HCT116 (cell line): ENCODE measurements at places on chromosomes 12 and 14. TPM values are rescaled to one million over a fixed set of nuclear protein-coding genes. Genes with fewer than 3 reads are reported as not detected.

- H3K27me3 ChIP-seq, result no peaks in the 10 kb centered on the region
- H3K4me1 ChIP-seq, result peaks cover 7% of the 10 kb centered on the region; the same call in 1 of the 2 replicates
- peaks cover 9% of the 10 kb centered on the region for H3K36me3 ChIP-seq
- no peak for DNase-seq
- H3K4me3 ChIP-seq, result no peak overlapping the region
These were observed 1.9 kb upstream of the ITGB7 start for GRCh38 chr12:53208877-53209463.

Gene CD27
- total RNA-seq, result 0.25 TPM

DNA sequence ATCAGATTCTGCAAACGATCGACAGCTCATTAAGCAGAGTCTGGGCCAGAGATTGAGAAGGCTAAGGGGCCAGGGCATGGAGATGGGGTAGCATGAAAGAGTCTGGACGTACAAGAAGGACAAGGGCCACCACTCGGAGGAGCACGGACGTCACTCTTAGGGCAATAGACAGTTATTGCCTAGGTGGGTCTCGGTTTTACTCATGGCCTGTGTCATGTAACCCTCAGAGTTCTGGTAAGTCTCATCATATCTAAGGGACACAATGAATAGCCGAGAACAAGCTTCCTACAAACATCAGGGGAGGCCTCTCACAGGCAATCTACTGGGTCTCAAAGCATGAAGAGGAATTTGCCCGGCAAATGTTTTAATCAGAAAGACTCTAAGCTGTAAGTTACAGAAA, 30.4 kb upstream of the ITPK1 start:
- no peak overlapping the region for H3K4me3 ChIP-seq
- DNase-seq, result no peak
- H3K27ac ChIP-seq, result no peak overlapping the region
- no peaks in the 10 kb centered on the region for H3K27me3 ChIP-seq

Gene VRTN
- total RNA-seq, result 0.10 TPM

Gene CLEC1B
- total RNA-seq, result not detected

DNA sequence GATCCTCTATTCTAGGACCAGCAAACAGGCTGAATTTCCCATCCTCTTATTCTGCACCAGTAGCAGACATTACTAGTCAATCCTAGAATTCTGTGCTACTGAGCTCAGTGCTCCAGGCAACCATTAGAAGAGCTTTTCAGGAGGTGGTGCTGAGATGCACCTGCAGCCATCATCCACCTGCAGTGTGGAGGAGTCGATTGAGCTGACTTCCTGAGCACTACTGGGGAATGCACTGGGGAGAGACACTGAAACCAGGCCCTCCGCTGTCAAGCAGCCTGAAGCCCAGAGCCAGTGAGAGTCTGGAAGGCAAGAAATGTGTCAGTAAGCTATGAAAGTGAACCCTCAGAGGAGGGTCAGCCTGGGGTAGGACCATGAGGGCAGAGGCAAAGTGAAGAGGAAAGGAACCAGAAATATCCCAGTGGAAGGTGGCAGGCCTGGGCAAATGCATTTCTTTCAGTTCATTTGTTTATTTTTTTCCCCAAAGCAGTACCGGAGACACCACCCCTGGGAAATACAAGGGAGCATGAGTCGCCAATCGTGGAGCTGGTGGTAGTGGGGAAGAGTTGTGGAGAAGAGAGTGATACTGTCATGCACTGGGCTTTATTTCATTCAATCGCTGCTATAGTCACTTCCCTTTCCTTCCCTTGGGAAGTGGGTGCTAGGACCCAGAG, 23.0 kb upstream of the SERPINA4 start:
- DNase-seq, result no peak
- H3K4me1 ChIP-seq, result peaks cover 24% of the 10 kb centered on the region
- no peaks in the 10 kb centered on the region for H3K27me3 ChIP-seq
- H3K4me3 ChIP-seq, result no peak overlapping the region
- H3K27ac ChIP-seq, result no peak overlapping the region
- H3K36me3 ChIP-seq, result no peaks in the 10 kb centered on the region

GRCh38 chr14:64708148-64709004, 4.2 kb downstream of the PLEKHG3 start:
- H3K36me3 ChIP-seq, result no peaks in the 10 kb centered on the region
- H3K4me3 ChIP-seq, result no peak overlapping the region
- peak overlapping the region; percentile 18; the same call in 1 of the 2 replicates for H3K27ac ChIP-seq
- peaks cover 43% of the 10 kb centered on the region for H3K4me1 ChIP-seq
- H3K27me3 ChIP-seq, result no peaks in the 10 kb centered on the region

DNA sequence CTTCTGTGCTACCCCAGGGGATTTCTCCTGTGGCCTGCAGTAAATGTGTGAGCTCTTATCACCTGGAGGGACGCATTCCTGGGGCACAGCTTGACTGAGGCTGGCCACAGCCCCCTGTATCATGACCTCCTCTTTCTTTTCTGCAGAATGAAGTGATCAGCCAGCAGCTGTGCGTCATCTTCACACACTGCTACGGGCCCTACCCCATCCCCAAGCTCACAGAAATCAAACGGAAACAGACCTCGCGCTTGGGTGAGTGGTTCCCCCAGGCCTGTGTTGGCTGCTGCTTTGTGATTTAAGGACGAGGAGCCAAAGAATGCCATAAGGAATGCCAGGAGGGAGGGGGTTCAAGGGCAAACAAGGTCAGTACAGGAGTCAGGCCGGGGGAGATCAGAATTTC, 50.5 kb upstream of the PWP1 start:
- no peak for DNase-seq
- H3K27me3 ChIP-seq, result no peaks in the 10 kb centered on the region
- H3K27ac ChIP-seq, result no peak overlapping the region
- peaks cover 17% of the 10 kb centered on the region for H3K4me1 ChIP-seq
- no peaks in the 10 kb centered on the region for H3K36me3 ChIP-seq

- H3K36me3 ChIP-seq, result peaks cover 40% of the 10 kb centered on the region
- no peaks in the 10 kb centered on the region for H3K27me3 ChIP-seq
- no peak overlapping the region for H3K4me3 ChIP-seq
These were observed 13.6 kb downstream of the PEX5 start for GRCh38 chr12:7203109-7203508.

- no peak for DNase-seq
- H3K27ac ChIP-seq, result no peak overlapping the region
- no peak overlapping the region for H3K4me3 ChIP-seq
- H3K4me1 ChIP-seq, result 0 out of 2 replicates have a peak, but pooled peaks cover 3% of the 10 kb centered on the region
- H3K36me3 ChIP-seq, result no peaks in the 10 kb centered on the region
These were observed 46.4 kb downstream of the DDHD1 start for GRCh38 chr14:53106768-53107167.

GRCh38 chr14:72311516-72311915, 379.3 kb downstream of the RGS6 start:
- no peak overlapping the region for H3K4me3 ChIP-seq
- no peak for DNase-seq
- H3K4me1 ChIP-seq, result no peaks in the 10 kb centered on the region
- no peak overlapping the region for H3K27ac ChIP-seq

GRCh38 chr12:23253191-23253590, 628.2 kb downstream of the ETNK1 start:
- H3K27me3 ChIP-seq, result no peaks in the 10 kb centered on the region
- H3K4me1 ChIP-seq, result no peaks in the 10 kb centered on the region
- H3K36me3 ChIP-seq, result no peaks in the 10 kb centered on the region; the same call in 1 of the 2 replicates
- no peak for DNase-seq

Gene CRIP1
- 260 TPM for total RNA-seq

DNA sequence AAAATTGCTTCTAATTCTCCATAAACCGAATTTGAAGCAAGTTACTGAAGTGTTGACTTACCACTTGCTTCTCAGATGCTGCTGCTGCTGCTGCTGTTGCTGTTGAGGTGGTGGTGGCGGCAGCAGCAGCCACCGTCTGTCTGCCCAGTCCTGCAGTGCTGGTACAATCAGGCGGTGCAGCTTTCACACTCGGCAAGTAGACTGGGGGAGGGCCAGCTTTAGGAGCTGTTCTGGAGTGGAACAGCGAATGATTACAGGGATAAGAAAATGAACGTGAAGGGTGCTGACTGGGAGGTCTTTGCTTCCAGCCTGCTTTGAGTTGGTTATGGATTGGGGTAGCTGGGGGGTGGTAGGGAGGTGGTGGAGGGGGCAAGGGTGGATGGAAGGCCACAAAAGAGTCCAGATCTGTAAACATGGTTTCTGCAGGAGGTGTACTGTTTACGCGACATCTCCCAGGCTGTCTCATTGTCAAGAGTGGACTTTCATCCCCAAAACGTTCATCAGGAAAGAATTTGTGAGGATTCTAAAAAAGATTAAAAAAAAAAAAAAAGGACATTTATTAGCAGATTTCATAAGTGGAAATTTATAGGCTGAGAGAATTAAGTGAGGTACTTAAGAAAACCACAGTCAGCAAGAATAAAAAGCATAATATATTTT, 38.8 kb downstream of the UBR7 start:
- H3K36me3 ChIP-seq, result peaks cover 9% of the 10 kb centered on the region; the same call in 1 of the 2 replicates
- no peak for DNase-seq
- H3K4me1 ChIP-seq, result peaks cover 7% of the 10 kb centered on the region
- H3K27me3 ChIP-seq, result no peaks in the 10 kb centered on the region
- no peak overlapping the region for H3K4me3 ChIP-seq

DNA sequence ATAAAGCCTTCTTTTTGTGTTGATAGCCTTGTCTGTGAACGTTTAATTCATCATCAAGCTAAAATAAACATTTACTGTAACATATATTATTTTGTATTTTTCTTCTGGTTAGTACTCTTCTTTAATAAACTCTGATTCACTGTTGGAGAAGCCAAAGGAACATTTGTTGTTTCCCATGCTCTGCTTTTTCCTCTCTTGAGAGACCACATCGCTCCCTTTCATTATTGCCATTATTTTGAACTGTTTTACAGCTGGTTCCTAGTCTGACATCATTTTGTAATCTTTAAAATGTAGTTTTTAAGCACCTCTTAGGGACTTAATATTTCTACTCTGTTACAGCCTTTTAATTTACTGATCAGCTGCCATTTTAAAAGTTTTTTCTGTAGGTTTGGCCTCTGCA, 301.8 kb downstream of the NPAS3 start:
- DNase-seq, result no peak
- H3K27ac ChIP-seq, result no peak overlapping the region
- no peaks in the 10 kb centered on the region for H3K4me1 ChIP-seq

Gene SLC6A13
- total RNA-seq, result 0.39 TPM

DNA sequence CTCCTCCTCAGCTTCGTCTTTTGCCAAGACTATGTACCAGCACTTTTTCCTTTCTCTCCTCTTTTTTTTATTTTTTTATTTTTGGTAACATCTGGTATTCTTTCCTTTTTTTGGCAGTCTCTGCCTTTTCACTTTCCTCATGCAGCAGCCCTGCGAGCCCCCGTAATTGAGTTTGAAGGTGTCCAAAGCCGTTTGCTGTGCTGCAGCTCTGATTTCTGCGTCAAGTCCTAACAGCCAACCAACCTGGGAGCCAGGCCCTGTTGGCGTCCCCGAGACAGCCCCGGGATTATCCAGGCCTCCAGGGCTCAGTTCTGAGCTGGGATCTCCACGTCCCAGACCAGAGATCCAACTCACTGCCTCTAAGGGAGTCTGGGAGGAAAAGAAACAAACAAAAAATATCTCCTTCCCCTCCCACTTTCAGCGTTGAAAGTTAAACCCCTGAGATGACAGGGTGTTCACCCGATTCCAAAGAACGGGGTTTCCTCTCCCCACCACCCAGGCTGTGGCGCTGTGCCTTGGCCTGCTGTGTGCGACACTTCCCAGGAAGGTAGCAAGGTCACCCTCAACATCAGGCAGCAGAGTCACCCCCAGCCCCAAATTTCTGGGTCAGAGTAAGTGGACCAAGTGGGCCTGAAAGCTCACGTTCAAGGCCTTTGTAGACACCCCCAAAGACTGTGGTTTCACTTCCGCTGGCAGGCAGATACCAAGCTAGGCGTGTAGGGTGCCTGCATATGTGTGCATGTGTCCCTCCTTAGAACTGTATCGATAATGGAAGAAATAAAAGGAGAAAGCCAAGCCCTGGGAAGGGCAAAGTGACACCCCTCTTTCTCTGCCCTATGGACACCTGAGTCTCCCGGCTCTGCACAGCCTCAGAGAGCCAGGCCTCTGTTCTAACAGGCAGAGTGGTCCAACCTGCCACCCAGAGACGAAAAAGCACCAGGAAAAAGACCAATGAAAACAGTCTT, 11.1 kb downstream of the BCL11B start:
- H3K4me3 ChIP-seq, result no peak overlapping the region
- no peak overlapping the region for H3K27ac ChIP-seq
- no peaks in the 10 kb centered on the region for H3K36me3 ChIP-seq
- H3K4me1 ChIP-seq, result no peaks in the 10 kb centered on the region

DNA sequence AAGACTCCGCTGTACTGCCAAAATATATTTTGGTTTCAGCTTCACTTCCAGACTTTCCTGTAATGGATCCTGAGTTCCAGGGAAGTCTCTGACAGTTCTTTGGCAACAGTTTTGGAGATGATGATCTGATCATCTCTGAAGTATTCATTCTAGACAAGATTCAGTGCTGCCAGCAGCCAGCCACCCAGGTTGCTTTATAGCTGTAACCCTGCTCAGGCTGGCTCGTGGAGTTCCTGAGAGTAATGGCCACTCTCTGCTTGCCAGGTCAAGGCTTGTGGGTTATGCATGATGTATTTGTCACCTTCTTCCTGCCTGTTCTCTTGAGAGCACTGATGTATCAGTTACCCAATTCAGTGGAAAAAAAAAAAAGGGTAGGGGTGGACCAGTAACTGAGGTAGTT, 124.3 kb downstream of the PPHLN1 start:
- no peaks in the 10 kb centered on the region for H3K36me3 ChIP-seq
- no peak overlapping the region for H3K4me3 ChIP-seq
- no peaks in the 10 kb centered on the region for H3K27me3 ChIP-seq

DNA sequence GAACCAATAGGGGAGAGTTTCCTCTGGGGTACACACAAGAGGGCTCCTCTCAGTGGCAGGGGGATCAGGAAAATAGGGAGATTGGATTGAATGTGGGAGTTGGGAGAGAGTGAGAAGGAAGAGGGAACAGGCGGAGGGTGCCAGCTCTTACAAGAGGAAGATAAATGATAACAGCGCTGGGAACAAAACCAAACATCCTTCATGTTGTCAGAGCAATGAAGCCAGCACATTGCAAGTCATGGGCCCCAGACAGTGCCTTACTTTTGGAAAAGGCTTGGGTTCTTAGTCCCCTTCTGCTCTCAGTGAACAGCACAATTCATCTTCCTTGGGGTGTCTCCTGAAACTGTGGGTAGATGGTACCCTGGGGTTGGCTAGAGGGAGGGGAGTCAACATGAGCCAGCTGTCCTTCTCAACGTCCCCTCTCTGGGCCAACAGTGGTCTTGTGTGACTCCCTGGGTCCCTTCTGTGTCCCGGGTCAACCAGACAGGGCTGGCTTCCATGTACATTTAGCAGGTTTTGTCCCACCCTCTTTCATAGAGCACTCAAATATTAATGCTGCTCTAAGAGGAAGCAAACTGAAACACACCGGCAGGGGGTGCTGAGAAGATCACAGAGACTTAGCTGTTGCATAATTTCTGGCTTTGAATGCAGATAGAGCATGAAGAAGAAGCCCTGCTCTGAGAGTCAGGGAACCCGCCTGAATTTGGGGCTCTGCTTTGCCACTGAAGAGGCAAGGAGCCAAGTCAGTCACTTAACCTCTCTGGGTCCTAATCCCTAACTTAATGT, 138.5 kb downstream of the ESRRB start:
- no peaks in the 10 kb centered on the region for H3K4me1 ChIP-seq
- peak; percentile 48 for DNase-seq
- no peak overlapping the region for H3K27ac ChIP-seq
